RWPE1 (cell line): ENCODE measurements at places on chromosomes 6 and 20.
A peak's percentile ranks its signal among the peaks of the same experiment; 100 is the strongest.

DNA sequence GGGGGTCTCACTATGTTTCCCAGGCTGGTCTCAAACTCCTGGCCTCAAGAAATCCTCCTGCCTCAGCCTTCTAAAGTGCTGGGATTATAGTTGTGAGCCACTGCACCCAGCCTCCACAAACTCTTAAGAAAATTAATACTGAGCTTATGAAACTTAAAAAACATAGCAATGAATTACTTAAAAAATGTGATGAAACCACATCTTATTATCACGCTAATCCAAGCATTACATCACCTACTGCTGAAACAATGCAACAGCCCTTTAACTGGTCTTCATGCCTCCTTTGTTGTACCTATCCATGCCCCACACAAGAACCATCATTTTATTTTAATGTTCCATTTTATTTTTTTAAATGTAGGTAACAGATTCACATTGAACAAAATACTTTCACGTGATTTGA lies 24.9 kb downstream of the SESN1 start:
- DNase-seq: no peak

DNA sequence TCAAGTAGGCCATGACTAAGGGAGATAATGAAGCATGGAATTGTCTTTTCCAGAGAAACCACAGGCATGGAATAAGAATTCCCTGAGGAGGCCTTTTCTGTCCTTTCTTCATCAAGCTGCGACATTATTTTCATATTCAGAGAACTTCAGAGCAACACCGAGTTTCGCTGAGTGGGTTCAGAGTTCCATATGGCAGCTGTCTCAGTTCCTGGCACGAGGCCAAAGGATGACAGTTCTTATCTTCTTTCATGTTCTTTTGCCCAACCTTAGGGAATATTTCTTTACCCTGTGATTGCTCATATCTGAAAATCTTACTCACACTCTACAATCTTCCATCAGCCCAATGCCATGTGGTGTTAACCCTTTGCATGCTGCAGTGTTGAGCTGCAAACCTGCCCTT lies 135.3 kb upstream of the BMP2 start:
- DNase-seq: peak; percentile 30

- no peak for DNase-seq
Measured at GRCh38 chr6:87661503-87661902, 40.5 kb downstream of the AKIRIN2 start.

- DNase-seq: no peak
Measured at GRCh38 chr6:166559211-166559610, 27.3 kb downstream of the RAMACL start.

- DNase-seq: no peak
Measured at GRCh38 chr20:60581606-60582115, 623.4 kb downstream of the CDH26 start.

DNA sequence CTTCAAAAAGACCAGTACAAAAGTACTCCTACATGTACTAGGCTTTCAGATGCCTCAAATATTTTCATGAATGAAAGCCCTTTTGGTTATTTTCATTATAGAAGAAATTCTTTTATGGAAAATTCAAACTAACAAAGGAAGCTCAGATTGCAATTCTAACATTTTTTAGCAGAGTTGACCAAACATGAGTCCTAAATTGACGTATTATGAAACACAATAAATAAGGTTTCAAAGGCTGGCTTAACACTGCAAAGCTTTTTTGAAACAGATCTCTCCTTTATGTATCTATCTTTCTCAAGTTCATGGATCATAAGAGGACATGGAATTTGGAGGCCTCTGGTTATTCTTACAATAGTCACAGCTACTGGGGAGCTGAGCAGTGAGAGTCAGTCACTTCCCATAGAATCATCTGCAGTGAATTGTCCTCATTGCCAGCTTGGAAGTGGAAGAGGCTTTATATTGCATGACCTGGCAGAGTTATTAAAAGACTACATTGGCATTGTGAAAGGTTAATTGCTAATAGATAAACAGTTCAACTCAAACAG lies 38.4 kb upstream of the FBXL4 start:
- no peak for DNase-seq

DNA sequence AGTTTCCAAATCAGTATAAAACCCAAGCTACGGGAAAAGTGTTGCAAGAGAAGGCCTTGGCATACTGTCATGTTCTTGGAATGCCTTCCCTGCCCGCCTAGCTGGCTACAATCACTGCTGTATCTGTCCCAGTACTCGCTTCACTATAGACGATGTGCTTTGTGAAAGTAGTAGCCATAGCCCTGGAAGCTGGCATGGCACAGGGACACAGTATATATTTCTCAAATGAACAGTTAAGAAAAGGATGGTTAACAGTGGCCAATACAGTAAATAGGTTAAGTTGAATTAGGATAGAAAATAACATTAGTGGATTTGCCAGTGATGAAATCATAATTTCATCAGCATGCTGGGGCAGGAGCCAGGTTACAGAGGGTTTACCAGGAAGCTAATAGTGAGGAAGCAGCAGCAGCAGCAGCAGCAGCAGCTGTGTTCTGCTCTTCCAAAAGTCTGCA lies 499.3 kb downstream of the CDKAL1 start:
- DNase-seq: peak; percentile 70

DNA sequence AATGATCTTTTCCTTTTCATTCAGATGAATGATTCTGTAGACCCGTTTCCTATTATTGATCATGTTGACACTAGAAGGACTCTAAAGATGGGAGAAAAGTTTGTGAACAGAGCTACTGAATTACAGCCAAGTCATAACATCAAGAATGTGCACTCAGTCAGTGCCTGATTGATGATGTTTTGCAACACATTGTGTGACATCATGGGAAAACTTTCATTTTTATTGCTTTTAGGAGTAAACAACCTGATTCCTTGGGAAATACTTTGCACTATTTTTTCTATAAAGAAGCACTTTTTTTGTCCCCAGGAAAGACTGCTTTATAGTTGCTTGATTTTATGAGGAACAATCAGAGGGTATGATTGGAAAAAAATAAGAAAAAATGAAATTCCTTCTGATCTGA lies 383.8 kb upstream of the JAG1 start:
- no peak for DNase-seq

- no peak for DNase-seq
Measured at GRCh38 chr6:132686531-132686930, 27.3 kb downstream of the VNN1 start.

- no peak for DNase-seq
Measured at GRCh38 chr6:141576751-141577150, 556.0 kb upstream of the GJE1 start.

- peak; percentile 23 for DNase-seq
Measured at GRCh38 chr6:88177961-88178464, 11.9 kb upstream of the CNR1 start.

DNA sequence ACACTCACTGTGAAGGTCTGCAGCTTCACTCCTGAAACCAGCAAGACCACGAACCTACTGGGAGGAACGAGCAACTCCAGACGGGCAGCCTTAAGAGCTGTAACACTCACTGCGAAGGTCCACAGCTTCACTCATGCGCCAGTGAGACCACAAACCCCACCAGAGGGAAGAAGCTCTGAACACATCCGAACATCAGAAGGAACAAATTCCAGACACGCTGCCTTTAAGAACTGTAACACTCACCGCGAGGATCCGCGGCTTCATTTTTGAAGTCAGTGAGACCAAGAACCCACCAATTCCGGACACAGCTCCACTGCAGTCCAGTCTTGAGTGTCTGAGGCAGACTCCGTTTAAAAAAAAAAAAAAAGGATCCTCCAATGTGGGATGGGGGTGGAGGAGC lies 60.4 kb upstream of the ERVFRD-1 start:
- DNase-seq: no peak

DNA sequence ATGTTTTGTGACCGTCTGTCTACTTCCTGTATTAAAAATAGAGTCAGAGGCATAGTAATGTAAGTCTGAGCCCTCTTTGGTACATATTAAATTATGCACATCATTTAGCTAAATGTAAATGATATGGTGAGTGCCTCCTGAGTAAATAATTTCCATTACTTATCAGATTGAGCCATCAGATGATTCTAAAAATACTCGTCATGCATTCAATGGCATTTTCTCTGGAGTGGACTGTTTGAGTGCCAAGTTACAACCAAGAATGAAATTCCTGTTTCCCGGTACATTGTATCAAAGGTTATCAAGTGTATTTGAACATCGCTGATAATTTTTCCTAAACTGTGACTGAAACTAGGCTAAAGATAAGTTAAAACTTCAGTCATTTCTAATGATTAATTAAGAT lies 81.0 kb downstream of the AKAP7 start:
- DNase-seq: no peak

DNA sequence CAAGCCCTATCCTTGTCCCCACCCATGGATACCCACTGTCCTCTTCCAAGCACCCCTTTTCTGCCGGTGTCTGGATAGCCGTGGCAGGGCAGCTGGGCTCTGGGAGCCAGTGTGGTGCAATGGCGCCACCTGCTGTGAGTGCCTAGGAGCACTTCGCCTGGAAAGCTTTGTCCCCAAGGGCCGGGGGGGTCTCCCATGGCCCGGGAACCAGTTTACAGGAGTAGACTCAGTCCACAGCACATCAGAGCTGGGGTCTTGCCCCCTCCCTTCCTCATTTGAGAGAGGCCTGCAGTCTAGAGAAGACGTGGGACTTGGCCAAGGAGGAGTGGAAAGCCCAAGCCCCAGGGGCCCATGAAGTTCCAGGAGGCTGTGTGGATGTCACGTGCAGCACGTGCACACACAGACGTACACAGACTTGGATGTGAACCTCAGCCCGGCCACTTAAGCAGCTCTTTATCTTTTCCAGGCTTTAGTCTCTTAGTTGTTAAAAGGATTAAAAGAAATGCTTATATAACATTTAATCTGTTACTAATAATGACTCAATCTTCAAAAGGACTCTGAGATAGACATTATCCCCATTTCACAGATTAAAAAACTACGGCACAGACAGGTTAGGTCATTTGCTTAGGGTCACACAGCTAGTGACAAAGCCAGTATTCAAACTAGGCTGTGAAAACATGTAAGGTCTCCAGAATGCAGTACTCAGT lies 40.9 kb upstream of the CDH22 start:
- DNase-seq: peak; percentile 83

DNA sequence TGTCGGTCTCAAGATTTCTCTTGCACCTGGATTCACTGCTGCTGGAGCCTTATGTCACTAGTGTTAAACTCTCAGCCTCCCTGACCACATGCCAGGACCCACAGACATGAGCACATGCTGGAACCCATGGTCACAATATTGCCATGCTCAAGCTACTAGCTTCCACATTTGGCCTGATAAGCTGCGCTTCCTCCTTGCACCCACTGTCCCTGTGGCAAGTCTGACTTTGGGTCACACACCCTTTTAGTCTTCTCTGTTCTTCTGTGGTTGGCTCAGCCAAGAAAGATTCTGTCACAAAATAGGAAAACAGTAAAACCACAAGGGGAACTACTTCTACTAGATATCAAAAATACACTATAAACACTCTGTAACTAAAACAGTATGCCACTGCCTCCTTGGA lies 68.9 kb upstream of the HDAC2 start:
- no peak for DNase-seq
